ENCODE measurements at places on chromosomes 7 and 10.

- DNase-seq = no peak
Observed at GRCh38 chr7:93883078-93883916, 7.3 kb downstream of the TFPI2 start.

GRCh38 chr10:4813023-4813422 is 13.0 kb upstream of the AKR1E2 start:
- DNase-seq = peak; percentile 35

DNA sequence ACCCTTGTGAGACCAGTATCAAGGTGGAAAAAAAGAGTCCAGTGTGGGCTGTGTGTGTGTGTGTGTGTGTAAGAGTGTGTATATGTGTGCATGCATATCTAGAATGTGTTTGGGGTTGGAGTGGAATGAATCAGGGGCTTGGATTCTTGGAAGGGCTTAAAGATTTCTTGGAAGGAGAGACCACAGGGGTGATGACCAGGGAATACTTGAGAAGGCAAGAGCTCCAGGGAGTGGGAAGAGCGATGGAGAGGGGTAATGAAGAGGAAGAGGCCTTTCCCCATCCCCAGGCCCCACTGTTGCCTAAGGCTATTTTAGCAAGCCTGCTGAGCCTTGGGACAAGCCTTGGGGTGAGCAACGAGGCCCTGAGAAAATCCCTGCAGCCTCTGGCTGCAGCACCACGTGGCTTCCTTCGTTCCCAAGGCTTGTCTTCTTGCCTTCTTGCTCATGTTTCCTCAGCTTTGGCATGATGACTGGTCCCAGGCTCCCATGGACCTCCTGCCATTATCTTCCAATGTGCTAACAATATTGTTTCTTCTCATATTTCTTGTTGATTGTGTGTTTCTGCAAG is 663.4 kb downstream of the INHBA start:
- no peak for DNase-seq

DNA sequence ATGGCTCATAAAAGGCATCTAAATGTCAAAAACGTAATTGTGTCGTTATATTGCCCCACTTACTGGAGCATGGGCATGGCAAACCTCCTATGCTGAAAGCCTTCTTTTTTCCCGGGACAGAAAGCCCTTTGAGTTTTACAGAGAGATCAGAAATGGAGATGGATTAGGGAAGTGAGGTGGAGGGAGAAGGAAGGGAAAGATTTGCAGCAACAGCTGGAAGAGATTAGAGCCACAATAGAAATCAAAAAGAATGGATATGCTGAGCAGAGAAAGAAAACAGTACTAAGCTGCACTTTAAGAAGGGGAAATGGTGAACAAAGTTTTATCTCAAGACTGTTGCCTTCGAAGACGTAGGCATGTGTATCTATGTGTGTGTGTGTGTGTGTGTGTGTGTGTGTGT is 97.2 kb upstream of the PCGF5 start:
- DNase-seq = no peak

- no peak for DNase-seq
Observed at GRCh38 chr7:45606050-45606449, 31.9 kb downstream of the ADCY1 start.

GRCh38 chr10:92523639-92524038 is 50.3 kb downstream of the IDE start:
- DNase-seq = no peak

DNA sequence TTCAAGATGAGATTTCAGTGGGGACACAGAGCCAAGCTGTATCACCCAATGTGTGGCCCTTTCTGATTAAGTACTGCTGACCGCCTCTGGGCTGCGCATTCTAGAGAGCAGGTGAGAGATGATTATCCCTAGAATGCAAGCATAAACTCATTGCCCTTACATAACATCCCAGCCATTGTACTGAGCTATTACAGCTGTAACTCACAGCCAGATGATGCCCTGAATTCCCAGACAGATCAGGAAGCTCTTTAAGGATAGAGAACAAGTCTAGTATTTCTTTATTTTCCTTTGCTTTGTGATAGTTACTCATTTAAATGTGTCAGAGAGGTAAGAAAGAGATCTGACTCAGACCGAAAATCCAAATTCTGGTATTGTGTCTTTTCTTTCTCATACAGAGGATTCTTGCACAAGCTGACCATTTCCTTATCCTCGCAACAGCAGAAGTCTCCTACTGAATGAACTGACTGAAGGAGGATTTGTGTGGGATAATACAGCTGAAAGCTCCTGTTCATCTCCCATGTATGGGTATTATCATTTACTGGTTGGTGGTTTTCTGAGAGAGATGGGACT is 58.4 kb downstream of the ZNF22 start:
- DNase-seq = peak; percentile 79

- DNase-seq = no peak
Observed at GRCh38 chr7:4177001-4177400, 505.1 kb upstream of the FOXK1 start.

DNA sequence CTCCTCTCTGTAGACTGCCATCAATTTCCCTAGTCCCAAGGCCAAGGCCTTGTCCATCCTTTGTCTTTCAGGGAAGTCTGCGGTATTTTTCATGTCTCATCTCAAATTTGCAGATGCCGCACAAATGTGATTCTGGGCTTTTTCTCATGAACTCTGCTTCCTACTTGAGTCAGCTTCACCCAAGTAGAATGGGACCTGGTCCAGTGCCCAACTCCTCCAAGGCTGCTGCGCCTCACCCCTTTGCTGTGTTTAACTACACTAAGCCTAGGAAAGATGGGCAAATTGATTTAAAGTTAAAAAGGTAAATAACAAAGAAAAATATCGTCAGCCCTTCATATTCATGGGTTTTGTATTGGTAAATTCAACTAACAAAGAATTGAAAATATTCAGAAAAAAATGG is 1092.6 kb upstream of the AUTS2 start:
- DNase-seq = no peak

- no peak for DNase-seq
Observed at GRCh38 chr7:100826514-100827329, 601 bp downstream of the EPHB4 start.

DNA sequence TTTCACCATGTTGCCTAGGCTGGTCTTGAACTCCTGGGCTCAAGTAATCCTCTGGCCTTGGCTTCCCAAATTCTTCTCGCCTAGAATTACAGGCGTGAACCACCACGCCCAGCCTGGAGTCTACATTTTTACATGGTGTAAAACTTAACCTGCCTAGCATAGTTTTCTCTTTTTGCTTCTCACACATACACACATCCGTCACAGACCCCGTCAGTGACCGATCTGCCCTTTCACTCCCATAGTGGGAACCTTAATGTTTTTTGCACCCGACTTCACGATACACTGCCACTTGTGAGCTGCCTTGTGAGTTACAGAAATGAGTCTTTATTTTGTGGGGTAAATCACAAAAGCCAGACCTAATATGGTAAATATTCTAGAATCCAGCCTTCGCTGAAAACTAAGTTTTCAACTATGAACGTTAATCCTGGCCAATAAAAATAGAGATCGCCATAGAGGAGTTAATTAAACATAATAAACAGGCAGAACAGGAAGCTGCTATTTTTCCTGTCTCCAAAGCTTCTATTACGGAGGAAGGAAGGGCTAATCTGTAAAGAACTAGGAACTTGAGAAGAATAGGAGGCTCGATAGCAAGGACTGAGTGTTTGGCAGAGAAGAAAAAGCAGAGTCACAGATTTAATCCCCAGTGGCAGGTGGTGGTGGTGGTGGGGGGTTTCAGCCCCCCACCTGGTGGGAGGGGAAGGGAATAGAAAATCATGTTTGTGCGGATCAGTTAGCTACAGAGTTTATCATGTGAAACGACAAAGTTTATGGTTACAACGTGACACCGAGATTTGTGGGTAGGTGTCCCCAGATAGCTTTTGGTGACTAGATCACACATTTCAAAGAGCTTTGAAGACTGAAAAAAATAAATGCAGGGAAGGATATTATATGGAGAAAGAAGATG is 14.7 kb upstream of the FAM171A1 start:
- DNase-seq = no peak

- DNase-seq = no peak
Observed at GRCh38 chr7:85469446-85470010, 282.7 kb upstream of the SEMA3D start.

DNA sequence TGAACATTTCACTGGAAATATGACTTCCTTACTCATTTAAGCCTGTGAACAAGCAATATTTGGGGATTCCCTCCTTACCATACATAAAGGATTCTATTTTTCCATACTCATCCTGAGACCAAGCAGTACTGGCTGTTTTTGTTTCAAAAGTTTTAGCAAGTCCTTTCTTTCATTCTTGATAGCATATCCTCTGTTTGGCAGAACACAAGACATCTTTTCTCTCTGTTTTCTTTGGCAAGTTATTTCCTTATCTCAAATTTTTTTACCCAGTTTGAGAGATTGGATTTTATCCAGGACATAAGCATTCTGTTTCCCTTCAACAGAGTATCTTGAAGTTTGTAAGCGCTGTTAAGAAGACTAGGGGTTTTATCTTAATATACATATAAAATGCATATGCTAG is 3.0 kb upstream of the WASL start:
- DNase-seq = no peak

DNA sequence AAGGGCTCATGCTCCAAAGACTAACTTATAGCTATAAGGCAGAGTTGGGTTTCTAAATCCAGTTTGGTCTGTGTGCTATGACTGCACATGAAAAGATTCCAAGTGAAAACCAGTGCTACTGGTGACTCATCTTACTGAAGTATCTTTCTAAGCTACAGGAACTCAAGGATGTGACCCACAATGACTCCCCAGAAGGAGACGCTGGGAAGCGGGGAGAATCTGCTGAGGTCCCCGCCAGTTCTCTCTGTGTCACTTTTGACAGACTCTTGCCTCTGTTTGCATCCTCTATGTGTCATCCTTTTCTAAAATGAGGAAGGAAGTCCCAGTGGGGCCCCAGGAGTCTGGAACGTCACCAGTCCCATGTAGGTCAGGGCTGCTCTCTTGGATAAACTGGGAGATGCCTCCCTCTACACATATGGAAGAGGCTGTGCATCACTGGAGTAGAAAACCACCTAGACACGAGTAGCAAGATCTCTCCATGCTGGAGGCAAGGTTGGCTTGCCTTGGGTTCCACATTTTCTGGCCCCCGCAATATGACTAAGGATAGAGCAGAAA is 28.8 kb upstream of the GPR26 start:
- no peak for DNase-seq

DNA sequence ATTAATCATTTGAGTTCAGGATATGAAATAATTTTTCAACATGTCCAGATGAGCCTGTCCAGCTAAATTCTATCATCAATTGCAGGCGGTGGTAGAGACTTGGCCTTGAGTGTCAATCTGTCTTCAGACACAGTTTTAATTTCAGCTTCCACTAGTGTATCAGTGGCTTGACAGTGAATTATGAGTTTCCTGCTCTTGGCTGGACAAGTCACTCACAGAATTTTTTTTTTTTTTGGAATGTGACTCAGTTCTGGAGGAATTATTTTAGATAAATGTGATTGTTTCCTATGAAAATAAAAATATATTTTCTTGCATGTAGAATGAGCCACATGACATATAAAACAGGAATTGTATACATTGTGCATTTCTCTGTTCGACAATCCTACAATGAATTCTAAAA is 319.9 kb upstream of the AKR1E2 start:
- DNase-seq = no peak

GRCh38 chr10:44033008-44033407 is 351.9 kb downstream of the CXCL12 start:
- DNase-seq = no peak

- DNase-seq = no peak
Observed at GRCh38 chr7:82194016-82194643, 249.4 kb downstream of the CACNA2D1 start.

GRCh38 chr7:17680943-17681351 is 259.3 kb downstream of the SNX13 start:
- DNase-seq = peak; percentile 30

DNA sequence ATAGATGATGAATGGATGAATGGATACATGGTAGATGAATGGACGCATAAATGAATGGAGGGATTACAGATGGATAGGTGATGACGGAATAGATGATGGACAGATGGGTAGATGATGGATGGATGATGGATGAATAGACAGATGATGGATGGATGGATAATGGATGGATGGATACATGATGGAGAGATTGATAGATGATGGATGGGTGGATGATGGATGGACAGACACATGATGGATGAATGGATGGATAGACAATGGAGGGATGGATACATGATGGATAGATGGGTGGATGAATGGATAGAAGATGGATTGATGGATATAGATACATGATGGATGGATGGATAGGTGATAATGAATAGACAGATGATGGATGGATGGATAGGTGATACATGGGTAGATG is 8.8 kb upstream of the PDGFA start:
- DNase-seq = no peak

- DNase-seq = no peak
Observed at GRCh38 chr7:42351316-42351935, 114.4 kb upstream of the GLI3 start.

- no peak for DNase-seq
Observed at GRCh38 chr7:120742372-120742771, 115.6 kb downstream of the TSPAN12 start.

- DNase-seq = no peak
Observed at GRCh38 chr10:78184851-78185692, 151.4 kb downstream of the RPS24 start.

DNA sequence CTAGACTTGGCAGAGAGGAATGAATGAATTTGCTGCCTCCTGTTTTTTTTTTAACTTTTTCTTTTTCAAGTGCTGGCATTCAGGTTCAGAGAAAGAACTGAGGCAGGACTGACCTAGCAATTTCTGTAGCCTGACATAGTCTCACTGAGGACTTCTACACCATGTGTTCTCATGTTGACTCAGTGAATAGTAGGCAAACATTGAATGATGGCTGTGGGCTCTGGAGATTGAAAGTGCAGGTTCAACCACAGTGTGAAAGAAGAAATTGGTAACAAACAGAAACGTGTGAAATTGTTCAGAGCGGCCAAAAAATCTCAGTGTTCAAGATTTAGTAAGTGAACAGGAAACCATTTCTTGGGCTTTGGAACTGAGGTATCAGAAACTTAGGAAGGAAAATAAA is 322.4 kb upstream of the GHITM start:
- no peak for DNase-seq

DNA sequence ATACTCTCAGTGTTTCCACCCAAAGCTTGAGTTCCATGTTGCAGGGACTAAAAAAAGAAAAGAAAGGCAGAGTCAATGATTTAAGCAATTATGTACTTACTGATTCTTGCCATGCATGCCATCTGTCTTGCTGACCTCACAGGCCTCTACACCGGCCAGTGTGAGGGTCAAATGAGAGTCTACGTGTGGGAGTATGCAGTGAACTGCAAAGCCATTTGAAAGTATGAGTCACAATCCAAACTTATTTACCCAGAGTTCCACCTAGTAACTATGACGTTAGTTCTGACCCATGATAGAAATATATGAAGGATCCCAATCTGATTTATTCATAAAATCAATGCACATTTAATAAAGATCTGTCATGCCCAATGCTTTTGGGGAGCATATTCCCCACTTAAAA is 26.5 kb downstream of the PDE1C start:
- DNase-seq = no peak

- DNase-seq = peak; percentile 59
Observed at GRCh38 chr10:6473901-6474370, 106.1 kb downstream of the PRKCQ start.

GRCh38 chr10:93034426-93034825 is 26.2 kb upstream of the CYP26C1 start:
- DNase-seq = no peak

GRCh38 chr10:24882047-24882698 is 70.2 kb downstream of the PRTFDC1 start:
- DNase-seq = peak; percentile 32

- no peak for DNase-seq
Observed at GRCh38 chr7:70726951-70727378, 405.0 kb upstream of the GALNT17 start.

All from CD14-positive monocyte (primary cell).